Kasumi-1 (cell line): ENCODE measurements at places on chromosomes 4 and X.
A peak's percentile ranks its signal among the peaks of the same experiment; 100 is the strongest.

GRCh38 chr4:147533331-147533730, 52.4 kb downstream of the EDNRA start:
- no peak for DNase-seq

DNA sequence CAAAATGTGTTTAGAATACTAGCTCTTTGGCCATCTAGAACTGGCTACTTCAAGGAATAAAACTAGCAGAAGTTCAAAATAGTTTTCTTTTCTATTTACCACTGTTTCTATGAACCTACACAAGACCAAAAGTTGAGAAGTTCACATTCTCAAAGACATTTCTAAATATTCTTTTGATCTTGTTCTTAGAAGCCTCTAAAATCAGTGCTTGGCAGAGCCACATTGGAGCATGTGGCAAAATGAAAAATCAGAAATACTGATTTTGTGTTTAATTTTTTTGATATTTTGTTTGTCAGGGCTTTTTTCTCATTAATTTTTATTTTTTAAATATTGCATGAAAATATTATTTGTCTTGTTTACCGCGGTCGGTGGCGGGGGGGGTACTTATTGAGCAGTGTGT, 853.8 kb upstream of the INTU start:
- DNase-seq = no peak

DNA sequence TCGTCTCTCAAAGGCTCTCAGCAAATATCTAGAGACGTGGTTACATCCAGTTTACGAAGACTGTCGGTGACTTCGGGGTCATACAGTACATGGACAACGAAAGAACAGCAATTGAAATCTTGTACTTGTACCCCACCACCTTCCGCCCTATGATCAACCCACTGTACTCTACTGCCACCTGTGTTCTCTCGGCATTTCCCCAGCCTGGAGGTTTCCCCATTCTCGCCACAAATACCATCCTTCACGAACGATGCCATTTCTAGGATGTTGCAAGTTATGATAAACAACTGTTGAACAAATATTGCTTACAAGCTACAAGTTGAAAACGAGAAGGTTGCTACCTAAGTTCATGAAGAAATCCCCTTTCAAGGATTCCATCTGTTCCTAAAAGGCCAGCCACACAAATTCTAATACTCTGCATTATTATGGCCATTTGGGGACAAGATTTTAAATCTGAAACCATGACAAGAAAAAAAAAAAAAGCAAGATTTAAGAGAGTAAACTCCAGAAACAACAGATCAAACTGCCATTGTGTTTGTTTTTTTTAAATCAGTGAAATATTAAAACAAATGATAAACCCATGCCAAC, 1.6 kb downstream of the APBB2 start:
- DNase-seq = peak; percentile 54

GRCh38 chr4:184320631-184321030, 103.0 kb upstream of the ENPP6 start:
- no peak for DNase-seq

DNA sequence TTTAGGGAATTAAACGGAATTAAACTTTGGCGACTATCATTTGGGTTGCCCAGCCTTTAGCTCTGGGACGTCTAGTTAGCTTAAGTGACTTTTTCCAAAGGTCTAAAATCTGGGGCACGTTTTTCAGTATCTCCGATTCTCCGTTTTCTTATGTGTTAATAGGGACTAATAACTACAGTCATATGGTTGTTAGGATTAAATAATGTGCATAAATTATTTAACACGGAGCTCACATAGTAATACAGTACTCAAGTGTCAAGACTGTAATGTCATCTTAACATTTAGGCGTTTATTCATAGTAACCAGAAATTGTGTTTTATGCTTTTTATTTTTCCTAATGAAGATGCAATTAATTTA, 466 bp upstream of the CCNA2 start:
- DNase-seq = no peak

DNA sequence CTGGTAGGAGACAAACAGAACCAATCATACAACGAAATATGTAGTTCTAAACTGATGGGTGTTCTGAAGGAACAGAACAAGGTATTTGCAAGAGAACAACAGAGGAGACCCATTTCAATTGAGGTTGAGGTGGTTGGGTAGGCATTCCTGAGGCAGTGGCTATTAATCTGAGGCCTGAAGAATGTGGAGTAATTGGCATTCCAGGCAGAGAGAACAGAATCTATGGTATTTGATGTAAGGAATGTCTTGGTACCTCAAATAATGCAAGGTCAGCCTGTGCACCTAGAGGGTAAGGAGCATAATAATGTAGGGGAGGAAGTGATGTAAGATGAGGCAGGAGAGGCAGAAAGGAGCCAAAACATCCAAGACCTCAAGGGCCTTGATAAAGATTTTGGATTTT, 109.5 kb upstream of the TEX13C start:
- DNase-seq = no peak

GRCh38 chr4:117783716-117784115, 250.6 kb upstream of the NDST3 start:
- no peak for DNase-seq

DNA sequence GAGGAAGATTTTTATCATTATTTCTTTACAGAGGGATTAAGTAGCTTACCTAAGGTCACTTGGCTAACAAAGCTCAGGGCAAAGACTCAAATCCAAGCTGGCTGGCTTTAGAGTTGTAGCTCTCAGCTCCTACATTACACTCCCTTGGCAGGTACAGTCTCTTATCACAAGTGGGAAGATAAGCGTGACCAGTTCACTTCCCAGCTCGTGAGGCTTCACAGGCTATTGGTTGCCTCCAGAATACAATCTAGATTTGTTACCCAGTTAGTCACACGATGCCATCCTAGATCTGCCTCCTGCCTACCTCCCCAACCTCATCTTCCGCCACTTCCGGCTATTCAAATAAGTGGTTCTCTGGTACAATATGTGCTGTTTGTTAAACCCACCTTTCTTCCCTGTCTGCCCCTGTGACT, 3.7 kb downstream of the MMRN1 start:
- DNase-seq = no peak

- DNase-seq = no peak
Measured at GRCh38 chr4:55001538-55001937, 123.9 kb downstream of the KDR start.

DNA sequence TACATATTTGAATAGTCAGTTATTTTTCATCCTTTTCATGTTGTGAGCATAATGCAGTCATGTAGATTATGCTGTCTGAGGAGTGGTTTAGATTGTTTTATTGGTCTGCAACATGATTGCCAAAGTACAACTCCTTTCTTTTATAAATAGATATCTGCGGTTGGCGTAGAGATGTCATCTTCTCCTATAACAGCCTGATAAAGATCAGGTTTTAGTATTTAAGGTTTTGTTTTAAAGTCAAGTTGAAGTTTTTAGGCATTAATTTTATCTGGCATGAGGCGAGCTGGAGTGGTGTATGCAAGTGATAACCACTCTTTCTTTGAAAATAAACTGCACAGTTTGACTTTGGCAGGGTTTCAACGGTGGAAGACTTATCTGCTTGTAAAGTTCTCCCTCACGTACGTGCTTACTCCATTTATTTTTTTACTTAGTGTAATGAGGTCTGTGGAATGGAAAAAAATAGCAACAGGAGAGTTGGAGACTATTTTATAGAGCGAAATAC, 126.3 kb downstream of the FBXO8 start:
- DNase-seq = no peak

DNA sequence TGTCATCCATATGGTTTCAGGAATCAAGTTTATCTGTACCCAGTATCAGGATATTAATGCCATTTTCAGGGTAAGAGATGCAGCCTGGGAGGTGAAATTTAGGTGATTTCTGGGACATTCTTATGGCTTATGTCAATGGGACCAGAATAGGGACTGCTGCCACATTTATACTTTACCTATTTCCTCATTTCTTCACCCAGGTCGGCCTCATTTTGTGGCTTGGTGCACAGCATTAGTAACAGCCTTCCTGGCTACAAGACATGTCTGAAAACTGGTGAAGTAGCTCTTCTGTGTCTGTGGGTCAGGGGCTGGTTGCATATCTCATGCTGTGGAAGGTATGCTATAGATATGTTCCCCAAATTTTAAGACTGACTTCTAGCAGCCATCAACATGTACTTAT, 284.8 kb downstream of the AFF2 start:
- no peak for DNase-seq

DNA sequence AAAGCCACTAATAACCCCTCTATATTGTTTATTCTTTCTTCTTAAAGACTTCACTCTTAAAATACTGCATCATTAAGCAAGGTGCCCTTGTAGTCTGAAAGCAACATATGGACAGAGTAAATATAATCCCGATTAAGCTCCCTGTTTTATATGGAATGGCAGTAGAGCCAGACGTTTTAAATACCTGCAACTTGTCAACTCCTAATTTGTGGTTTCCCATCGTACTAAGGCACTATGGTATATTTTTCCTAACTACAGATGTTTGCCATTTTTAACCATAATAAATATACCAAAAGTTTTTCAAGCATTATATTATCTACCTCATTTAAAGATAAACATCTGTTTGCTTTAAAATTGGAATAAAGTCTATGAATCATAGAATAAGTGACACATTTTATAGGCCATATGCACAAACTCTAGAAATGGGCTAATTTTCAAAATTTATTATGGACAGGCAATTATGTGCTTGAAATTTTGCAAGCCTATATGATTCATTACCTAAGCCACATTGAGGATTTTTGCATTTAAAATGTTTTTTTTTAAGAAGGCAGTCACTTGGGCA, 194.6 kb downstream of the FRMPD4 start:
- no peak for DNase-seq

DNA sequence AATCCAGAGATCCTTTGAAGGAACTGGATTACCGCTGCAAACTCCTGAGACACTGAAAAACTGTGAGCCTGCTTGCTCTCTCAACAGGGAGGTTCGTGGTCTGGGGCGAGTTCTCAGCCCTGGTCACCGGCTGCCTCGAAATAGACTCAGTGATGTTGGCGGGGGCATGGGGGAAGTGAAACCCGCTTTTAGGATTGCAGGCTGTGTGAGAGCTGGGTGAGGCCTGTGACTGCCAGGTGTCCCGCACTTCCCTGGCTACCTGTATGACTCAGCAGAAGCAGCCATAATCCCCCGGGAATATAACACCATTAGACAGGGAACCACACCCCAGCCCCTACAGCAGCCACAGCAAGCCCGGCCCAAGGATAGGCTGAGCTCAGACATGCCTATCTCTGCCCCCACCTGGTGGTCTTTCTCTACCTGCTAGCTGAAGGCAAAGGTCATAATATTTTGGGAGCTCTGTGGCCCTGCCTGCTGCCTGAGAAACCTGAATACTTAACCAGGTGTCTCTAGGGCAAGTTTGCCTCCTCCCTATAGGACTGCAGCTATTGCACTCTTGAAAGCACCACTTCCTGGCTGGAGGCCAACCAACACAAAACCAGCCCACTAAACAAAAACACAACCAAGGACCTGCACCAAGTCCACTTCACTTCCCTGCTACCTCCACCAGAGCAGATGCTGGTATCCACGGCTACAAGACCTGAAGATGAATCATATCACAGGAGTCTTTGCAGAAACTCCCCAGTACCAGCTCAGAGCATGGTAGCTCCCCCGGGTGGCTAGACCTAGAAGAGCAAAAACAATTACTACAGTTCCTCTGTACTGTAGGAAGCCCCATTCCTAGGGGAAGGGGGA, 202.0 kb downstream of the RRAGB start:
- no peak for DNase-seq

DNA sequence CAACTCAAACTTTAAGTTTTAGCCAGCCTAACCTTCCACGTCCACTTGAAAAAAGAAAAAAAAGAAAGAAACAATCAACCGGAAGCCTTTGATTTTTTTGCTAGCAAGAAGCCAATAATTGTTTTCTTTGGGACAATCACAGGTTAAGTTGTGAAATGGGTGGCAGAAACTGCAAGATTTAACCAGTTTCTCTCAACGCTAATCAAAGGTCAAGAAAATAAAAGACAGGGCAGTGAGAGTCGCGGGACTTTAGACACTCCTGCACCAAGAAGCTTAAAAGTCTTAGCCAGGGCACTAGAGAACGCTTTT, 1.0 kb downstream of the ACSL1 start:
- DNase-seq = no peak

DNA sequence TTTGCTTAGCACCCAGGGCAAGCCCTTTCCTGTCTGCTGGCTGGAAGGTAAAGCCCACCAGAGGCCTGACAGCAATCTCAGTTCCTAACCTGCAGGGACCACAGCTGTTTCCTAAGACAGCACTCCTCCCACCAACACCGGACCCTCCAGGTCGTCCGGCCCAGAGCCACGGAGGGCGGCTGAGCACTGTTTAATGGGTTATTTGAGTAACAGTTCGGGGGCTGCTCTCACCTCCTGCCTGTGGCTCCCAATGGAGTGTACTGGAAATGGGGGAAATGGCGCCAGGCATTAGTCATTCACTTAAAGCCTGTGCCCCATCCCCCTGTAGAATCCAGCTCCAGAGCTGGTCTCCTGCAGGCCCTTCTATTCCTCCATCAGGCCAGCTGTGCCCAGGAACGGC, 81.6 kb upstream of the ADRA2C start:
- no peak for DNase-seq

- DNase-seq = no peak
Measured at GRCh38 chr4:48692897-48693296, 87.2 kb downstream of the FRYL start.

GRCh38 chr4:113560579-113560978, 201.0 kb downstream of the CAMK2D start:
- no peak for DNase-seq

GRCh38 chrX:153588021-153588781, 10.7 kb downstream of the CCNQ start:
- no peak for DNase-seq

GRCh38 chr4:95857761-95858160, 17.9 kb downstream of the PDHA2 start:
- no peak for DNase-seq

DNA sequence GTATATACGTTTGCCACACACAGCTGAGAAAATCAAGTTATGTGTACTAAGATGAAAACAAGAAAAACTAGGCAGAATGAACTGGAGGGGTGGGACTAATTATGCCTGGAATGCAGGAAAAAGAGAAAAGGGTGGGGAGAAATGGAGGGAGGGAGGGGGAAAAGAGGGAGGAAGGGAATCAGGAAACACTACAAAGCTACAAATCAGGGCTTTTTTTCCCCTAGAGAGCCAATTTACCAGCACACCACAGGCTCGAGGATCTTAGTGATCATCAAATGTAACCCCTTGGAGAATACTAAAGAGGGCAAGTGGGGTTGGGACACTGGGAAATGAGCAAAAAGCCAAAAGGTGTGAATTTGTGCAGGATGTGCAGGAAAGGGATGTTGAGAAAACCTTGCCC, 451.9 kb downstream of the SMARCA1 start:
- DNase-seq = no peak

- no peak for DNase-seq
Measured at GRCh38 chr4:184807256-184807655, 18.5 kb downstream of the ACSL1 start.
